NCI-H1092 (cell line): ENCODE measurements at places on chromosomes 12 and 14.

- no peak for DNase-seq
These were observed 60.8 kb upstream of the REP15 start for GRCh38 chr12:27635349-27635972.

DNA sequence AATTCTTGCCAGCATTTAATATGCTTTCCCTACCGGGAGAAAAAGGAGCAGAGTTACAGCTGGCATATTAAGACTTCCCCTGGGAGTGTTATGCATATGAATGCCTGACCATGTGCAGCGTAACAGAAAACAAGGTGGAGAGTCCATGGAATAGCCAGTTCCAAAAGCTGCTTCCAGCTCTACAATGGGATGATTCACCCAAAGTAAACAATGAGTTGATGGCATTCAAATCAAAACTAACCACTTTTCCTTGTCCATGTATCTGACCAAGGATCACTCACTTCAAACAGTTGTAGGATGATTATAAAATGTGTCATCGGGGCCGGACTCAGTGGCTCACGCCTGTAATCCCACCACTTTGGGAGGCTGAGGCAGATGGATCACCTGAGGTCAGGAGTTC is 48.1 kb upstream of the BICDL1 start:
- no peak for DNase-seq

- no peak for DNase-seq
These were observed 2.6 kb upstream of the EVL start for GRCh38 chr14:100062590-100062989.

- DNase-seq = no peak
These were observed 321.4 kb downstream of the ATP23 start for GRCh38 chr12:58262796-58263195.
